Right renal cortex interstitium (tissue), 3 donors: ENCODE measurements at places on chromosomes 7 and 10.

DNA sequence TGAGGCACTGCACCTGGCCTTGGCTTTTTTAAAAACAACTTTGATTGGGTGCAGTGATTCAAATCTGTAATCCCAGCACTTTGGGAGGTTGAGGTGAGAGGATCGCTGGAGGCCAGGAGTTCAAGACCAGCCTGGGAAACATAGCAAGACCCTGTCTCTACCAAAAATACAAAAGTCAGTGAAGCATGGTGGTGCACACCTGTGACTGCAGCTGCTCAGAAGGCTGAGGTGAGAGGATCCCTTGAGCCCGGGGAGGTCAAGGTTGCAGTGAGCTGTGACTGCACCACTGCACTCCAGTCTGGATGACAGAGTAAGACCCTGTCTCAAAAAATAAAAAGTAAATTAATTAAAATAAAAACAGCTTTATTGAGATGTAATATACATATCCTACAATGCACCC lies 84.9 kb downstream of the NPTX2 start:
- DNase-seq: no peak

GRCh38 chr7:128192497-128193142 lies 48.5 kb upstream of the LEP start:
- no peak for DNase-seq

DNA sequence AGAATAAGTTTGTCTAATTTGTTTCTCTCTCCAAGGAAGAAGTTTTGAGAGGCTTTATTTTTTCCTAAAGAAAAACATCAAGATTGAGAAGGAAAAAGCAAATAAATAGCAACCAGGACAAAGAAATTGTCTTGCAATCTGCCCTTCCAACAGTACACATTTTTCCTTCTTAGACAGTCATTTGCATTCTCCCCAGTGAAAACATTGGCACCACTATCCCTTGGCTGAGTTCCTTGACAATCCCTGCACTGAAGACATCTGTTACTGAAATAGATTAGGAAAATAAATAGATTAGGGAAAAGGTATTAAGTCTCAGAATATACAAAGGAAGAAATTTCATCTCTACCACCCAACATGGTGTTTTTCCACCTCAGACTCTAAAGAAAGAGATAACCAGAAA lies 12.2 kb upstream of the TMEM243 start:
- DNase-seq: no peak

- no peak for DNase-seq
Measured at GRCh38 chr7:50415844-50416364, 34.2 kb downstream of the FIGNL1 start.

GRCh38 chr7:98805956-98806838 lies 63.6 kb downstream of the TMEM130 start:
- no peak for DNase-seq

DNA sequence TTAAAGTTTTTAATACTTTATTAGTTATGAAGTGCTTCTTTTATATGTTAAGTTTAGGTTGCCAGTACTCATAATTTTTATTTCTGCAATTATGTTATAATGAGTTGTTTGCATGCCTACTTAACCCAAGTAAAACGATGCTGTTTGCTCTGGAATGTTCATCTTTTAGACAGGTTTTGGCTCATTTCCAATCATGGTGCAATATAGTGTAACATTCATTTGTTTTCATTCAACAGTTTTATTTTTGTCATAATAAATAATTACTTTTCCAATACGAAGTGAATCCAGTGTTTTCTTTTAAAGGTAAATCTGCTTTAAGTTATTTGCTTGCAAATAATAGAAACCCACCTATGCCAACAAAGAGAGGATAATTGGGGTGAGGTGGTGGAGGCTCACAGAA lies 22.1 kb downstream of the ARL5B start:
- no peak for DNase-seq

DNA sequence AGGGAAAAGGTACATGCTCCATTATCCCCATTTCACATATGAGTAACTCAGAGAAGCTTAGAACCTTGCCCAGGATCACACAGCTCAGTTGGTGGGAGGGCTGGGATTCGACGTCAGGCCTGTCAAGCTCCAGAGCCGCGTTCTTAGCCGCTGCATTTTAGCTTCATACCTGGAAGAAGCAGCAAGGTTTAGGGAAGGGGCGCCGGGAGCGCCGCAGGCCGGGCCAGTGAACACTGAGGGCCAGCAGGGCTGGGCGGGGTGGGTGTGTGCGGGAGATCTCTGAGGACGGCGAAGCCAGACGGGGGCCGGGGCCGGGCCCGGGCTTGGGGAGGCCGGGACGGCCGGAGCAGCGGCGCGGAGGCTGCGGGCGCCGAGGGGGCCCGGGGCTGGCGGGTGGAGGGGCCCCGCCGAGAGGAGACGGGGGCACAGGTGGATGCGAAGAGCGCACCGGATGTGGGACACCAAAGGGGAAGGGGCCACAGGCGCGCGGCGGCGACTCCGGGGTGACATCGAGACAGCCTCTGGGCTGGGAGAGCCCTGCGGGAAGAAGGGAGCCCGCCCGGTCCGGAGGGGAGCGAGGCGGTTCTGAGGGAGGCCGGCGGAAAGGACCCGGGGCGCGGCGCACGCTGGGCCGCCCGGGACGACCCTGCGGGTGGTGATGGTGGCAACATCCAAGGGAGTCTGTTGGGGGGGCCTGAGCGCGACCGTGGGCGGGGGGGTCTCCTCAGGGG lies 498 bp downstream of the NDST2 start:
- no peak for DNase-seq

DNA sequence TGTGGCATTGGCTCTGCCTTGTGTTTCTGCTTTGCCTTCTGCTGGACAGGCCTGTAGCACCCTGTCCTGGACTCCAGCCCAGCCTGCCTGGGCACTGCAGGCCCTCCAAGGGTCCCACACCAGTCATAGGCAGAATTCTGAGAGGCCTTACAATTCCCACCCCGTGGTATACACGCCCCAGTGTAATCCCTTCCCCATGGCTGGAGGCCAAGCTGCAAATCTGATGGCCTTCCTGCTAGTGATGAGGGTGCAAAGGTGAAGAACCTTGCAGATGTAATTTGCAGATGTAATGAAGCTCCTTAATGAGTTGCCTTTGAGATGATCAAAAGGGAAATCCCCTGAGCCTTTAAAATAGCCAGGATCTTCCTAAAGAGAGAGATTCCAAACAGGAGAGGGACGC lies 325.1 kb upstream of the ZNF32 start:
- no peak for DNase-seq

- no peak for DNase-seq
Measured at GRCh38 chr7:50679218-50680007, 103.3 kb downstream of the GRB10 start.

DNA sequence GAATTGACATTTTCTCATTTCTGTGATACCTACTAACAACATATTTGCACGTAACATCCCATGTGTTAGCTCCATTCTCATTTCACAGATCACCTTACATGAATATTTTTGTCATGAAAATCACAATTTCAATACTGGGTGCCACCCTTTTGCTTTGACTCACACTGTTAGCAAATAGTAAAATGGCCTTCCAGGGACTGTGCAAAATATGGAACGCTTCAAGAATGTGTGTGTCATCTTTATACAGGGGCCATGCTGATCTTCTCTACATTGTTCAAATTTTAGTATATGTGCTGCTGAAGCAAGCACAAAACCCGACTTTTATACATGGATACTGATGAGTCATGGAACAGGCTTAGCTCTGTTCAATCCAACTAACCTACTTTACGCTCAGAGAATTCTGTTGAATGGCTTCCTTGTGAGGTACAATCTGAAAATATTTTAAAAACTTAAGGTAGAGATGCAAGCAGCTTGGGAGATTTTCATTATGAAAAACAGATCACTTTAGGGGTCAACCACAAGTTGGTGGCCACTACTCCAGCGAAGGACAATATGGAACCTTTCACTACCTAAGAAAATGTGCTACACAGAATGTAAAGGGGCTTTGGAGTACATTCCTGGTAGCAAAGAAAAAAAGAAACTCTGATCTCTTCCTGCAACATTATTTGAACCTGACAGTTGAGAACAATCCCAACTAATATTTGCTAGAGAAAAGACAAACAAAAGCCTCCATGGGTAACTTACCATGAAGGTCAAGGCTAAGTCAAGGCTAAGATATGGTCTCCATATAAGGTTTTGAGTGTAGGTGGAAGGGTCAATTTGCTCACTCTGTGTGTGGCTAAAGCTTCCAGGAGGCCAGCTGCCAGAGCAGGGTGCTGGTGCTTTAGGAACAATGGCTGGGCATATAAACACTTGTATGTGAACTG lies 11.9 kb downstream of the ANKRD26 start:
- no peak for DNase-seq

DNA sequence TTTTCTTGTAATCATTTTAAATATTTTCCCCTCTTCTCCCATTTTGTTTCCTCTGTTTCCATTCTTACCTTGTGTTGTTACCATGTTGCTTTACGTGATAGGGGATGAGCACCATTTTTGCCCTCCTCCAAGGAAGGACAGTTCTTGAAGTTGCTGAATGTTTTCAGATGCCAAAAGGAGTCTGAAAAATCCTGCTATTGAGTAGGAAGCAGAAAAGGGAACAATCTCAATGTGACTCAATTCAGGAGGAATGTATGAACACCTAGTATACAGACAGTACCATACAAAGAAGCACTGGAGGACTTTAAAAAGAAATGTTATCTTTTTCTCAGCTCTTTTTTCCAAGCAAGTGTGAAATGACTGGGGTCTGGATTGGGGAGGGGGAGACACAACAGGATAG lies 5.1 kb upstream of the NAMPT start:
- no peak for DNase-seq

DNA sequence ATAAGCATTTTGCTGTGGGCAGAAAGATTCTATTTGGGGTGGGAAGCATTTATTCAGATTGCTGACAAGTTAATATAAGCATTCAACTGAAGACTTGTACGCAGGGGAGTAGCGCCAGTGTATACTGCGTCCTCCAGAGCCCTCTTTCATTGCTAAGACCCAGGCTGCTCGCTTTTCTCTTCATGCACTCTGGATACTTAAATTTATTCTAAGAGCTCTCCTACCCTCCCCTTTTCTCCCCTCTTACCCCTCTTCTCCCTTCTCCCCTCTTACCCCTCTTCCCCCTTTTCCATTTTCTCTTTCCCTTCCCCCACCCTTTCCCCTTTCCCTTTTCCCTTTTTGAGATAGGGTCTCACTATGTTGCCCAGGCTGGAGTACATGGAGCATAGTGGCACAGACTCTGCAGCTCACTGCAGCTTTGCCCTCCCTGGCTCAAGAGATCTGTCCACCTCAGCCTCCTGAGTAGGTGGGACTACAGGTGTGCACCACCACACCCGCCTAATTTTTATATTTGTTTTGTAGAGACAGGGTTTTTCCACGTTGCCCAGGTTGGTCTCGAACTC lies 125.8 kb downstream of the CDK14 start:
- DNase-seq: no peak

DNA sequence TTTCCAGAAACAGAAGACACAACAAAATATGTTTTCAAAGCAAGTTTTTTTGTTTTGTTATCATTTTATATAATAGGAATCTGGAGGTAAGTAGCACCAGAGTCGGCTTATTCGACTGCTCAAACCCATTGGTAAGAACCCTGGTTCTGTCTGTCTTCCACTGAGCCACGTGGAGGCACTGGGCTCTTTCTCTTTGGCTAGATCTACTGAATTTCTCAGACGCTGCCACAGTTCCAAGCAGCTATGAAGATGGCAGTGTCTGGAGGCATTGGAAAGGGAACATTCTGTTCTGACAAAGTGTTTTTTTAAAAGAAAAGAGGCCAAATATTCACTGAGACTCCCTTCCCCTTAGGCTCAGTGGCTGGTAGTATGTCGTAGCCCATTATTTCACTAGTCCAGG lies 338.8 kb downstream of the NRG3 start:
- DNase-seq: no peak
